ENCODE measurements at places on chromosomes 3 and 15. TPM values are rescaled to one million over a fixed set of nuclear protein-coding genes. Genes with fewer than 3 reads are reported as not detected.

The SLC51A gene
- 2.0 TPM for total RNA-seq

The ZNF860 gene
- total RNA-seq: 0.59 TPM

DNA sequence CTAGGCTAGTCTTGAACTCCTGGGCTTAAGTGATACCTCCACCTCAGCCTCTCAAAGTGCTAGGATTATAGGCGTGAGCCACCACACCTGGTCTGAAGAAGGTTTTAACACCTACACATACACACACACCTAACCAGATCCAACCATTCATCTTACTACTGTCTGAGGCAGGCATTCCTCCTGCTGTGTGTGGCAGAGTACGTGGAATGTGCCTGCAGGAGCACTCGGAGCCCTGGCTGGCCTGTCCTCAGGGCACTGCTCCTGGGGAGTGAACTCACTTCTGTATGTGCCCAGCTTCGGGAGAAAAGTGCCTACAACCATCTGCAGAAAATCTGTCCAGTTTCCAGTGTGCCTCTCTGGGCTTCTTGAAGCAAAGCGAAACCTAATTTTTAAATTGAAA is 58.2 kb upstream of the LIMD1 start:
- peak overlapping the region; percentile 36 for H3K27ac ChIP-seq
- DNase-seq: no peak
- H3K27me3 ChIP-seq: no peaks in the 10 kb centered on the region
- peaks cover 35% of the 10 kb centered on the region for H3K36me3 ChIP-seq

The SI gene
- not detected for total RNA-seq

The SYNPR gene
- 0.18 TPM for total RNA-seq

DNA sequence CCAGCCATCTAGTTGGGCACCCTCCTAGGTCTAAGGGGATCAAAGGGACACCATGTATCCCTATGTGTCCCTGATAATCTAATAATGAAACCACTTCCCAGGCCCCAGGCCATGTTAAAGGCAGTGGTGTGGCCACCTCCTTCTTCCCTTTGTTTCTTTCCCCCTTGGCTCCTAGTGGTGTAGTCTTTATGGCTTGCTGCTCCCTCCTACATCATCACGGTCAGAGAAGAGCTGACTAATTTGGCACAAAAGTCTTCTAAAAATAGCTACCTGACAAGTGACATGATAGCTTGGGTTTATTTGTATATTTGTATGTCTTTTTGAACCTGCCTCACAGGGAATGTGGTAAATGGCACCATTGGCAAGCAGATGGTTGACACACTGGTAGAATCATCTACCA is 131.0 kb upstream of the CHRM5 start:
- no peaks in the 10 kb centered on the region for H3K27me3 ChIP-seq
- H3K4me1 ChIP-seq: peaks cover 8% of the 10 kb centered on the region
- H3K4me3 ChIP-seq: no peak overlapping the region
- DNase-seq: no peak
- H3K27ac ChIP-seq: no peak overlapping the region

DNA sequence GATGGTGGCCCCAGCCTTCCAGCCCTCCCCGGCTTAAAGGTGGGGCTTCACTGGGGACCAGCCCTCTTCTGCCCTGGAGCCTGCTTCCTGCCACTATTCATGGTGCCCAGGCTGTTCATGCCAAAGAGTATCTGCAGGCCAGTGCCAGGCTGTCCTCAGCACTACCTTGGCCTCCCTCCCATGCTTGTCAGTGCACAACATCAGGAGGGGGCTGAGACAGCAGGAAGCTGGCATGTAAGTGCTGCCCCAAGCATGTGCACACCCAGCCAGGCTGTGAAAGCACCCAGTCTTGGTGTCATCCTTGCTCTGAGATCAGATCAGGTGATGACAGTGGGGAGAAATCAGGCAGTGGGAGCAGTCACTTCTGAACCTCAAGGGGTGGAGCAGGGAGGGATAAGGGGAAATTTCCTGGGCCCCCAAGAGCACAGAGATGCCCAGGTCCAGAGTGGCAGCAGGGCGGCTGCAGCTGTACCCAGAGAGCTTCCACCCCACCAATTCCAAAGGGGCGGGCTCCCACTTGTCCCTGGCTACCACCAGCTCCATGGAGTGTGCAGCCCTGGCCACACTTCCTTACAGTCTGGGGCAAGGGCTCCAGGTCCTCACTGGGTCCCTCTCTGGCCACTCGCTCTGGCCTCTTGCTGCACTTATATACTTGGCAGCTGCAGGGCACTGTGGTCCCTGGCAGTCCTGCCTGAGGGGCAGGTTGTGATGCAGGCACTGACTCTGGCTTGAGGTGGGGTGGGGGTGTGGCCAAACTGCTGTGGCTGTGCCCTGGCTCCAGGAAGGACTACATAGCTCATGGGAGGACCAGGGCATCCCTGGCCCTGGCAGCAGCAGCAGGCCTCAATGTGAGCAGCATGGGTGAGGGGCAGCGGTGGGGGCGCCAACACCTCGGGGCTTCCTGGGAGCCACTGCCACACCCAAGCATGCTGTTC is 91.4 kb upstream of the TNFSF10 start:
- H3K4me3 ChIP-seq: no peak overlapping the region
- no peaks in the 10 kb centered on the region for H3K27me3 ChIP-seq
- H3K4me1 ChIP-seq: no peaks in the 10 kb centered on the region
- peaks cover 4% of the 10 kb centered on the region for H3K36me3 ChIP-seq

The KIF23 gene
- 58.0 TPM for total RNA-seq

The GPR176 gene
- total RNA-seq: 21.2 TPM

GRCh38 chr3:39052583-39052982 is 767 bp downstream of the WDR48 start:
- no peaks in the 10 kb centered on the region for H3K27me3 ChIP-seq
- no peaks in the 10 kb centered on the region for H3K36me3 ChIP-seq
- DNase-seq: no peak
- H3K4me3 ChIP-seq: peak overlapping the region; percentile 86
- H3K4me1 ChIP-seq: no peaks in the 10 kb centered on the region
- H3K27ac ChIP-seq: peak overlapping the region; percentile 96

The CTDSPL2 gene
- 67.8 TPM for total RNA-seq

The ZBBX gene
- 5.9 TPM for total RNA-seq

The SLC22A13 gene
- total RNA-seq: 0.13 TPM

DNA sequence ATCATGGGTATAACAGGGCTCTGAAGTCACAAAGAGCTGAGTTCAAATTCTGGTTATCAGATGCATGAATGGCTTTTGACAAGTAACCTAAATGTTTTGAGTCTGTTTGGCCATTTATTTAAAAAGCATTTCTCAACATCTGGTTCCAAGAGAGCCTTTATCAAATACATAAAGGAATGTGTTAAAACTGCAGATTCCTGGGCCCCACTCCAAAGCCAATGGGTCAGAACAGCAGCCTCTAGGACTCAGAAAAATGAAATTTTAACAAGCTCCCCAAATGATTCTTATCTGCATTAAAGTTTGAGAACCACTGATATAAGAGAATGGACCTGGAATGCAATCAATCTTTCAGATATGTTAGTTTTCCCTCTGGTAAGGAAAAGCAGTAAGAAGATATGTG is 3.4 kb downstream of the B4GALT4 start:
- peaks cover 55% of the 10 kb centered on the region for H3K36me3 ChIP-seq

DNA sequence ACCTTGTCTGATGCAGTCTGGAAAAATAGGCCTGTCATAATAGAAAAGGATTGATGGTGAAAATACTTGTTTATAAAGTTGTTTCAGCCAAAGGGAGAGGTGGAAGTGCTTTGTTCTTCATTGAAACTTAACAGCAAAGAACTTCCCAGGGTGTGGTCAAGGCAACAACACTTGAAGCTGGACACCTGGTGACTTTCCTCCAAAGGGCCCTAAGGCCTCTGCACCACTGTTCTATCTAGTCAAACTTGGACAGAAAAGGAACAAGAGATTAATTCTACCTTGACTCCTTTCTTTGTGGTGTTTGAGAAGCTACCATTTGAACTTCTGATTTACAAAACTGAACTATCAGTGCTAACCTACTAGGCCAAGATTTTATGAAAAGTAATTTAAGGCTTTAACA is 102.0 kb downstream of the CMSS1 start:
- peaks cover 11% of the 10 kb centered on the region for H3K4me1 ChIP-seq
- H3K4me3 ChIP-seq: no peak overlapping the region

- H3K4me3 ChIP-seq: no peak overlapping the region
- no peak overlapping the region for H3K27ac ChIP-seq
- H3K4me1 ChIP-seq: no peaks in the 10 kb centered on the region
- H3K36me3 ChIP-seq: no peaks in the 10 kb centered on the region
- H3K27me3 ChIP-seq: no peaks in the 10 kb centered on the region
Measured at GRCh38 chr3:191068946-191069813, 129.9 kb upstream of the OSTN start.

DNA sequence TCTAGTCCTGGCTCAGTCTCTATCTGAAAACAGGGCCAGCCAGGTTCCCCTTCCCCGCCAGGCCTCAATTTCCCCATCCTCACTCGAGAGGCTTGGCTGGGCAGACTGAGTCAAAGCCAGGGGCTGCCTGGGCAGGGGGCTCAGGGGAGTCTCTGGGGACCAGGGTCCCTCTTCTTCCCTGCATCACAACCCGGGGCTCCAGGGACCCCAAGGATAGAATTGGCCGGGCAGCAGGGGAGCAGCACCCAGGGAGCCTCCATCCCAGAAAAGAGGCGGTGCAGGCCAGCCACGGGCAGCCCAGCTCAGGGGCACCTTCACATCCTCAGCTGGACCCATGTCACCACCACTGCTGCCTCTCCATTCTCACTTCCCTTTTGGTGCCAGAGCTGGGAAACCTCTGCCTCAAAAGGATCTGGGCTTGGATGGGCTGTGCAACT is 13.3 kb upstream of the PLXND1 start:
- no peaks in the 10 kb centered on the region for H3K4me1 ChIP-seq
- H3K27me3 ChIP-seq: no peaks in the 10 kb centered on the region
- no peaks in the 10 kb centered on the region for H3K36me3 ChIP-seq
- no peak overlapping the region for H3K4me3 ChIP-seq
- no peak overlapping the region for H3K27ac ChIP-seq

DNA sequence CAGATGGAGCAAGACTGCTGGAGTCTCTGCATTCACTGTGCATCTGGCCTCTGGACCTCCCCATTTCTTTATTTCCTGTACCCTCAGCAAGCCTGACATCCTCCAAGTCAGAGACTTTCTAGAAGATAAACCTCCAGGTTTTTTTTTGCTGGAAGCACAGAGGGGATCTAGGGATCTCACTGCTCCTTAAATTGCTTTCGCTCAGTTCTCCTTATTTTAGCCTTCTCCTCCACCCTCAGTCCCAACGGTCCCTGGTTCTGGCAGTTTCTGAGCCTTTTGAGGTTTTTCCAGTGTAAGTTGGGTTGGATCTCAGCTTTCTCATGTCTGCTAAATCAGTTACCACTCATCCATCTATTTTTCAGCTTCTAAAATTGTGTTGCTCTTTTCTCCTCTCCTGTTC is 22.7 kb upstream of the CHD2 start:
- H3K27me3 ChIP-seq: no peaks in the 10 kb centered on the region
- DNase-seq: no peak
- H3K36me3 ChIP-seq: no peaks in the 10 kb centered on the region
- peaks cover 14% of the 10 kb centered on the region for H3K4me1 ChIP-seq
- H3K27ac ChIP-seq: no peak overlapping the region
